ENCODE measurements at places on chromosomes 3 and 15.

DNA sequence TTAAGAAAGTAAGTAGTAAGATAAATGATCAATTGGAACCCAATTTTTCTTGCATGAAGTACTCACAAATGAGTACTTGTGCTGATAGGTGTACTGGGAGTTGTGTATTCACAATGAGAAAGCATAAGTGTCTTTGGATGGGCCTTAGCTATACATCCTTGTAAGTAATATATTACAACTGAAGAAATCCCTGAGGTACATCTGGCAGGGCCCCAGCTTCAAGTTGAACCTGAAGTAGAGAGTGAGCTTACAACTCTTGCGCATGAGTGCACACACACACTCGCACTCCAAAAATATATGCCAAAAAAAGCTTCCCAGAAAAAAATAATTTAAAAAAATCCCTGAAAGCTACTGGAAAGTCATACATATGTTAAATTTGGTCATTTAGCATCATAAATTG lies 222.5 kb downstream of the ROBO2 start:
- DNase-seq, result no peak

DNA sequence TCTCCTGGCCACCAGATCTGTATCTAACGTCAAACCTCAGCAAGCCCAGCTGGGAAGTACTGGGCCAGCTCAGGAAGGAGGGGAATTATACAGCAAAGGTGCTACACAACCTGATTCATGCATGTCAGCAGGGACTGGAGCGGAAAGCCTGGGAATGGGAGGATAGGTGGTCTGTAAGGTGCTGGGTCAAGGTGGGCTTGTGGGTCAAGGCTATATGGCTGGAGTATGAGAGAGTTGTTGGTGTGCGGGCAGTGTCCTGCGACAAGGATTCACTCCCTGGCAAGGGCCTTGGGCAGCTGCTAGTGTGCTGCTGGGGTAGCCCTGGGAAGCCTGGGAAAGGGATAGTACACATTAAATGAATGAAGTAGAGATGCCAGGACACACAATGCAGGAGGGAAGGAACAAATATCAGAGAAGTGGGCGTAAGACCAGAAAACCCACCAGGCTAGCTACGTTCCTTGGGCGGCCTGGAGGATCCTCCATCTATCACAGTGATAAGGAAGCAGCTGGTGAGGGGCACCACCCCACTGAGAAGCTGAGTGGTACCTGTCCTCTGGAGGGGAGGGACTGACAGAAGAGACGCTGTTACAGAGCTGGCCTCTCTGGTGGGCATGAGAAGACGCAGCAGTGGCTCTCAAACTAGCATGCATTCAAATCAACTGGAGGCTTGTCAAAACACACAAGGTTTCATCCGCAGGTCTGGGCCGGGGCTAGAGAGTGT lies 8.5 kb upstream of the SYNM start:
- no peak for DNase-seq

DNA sequence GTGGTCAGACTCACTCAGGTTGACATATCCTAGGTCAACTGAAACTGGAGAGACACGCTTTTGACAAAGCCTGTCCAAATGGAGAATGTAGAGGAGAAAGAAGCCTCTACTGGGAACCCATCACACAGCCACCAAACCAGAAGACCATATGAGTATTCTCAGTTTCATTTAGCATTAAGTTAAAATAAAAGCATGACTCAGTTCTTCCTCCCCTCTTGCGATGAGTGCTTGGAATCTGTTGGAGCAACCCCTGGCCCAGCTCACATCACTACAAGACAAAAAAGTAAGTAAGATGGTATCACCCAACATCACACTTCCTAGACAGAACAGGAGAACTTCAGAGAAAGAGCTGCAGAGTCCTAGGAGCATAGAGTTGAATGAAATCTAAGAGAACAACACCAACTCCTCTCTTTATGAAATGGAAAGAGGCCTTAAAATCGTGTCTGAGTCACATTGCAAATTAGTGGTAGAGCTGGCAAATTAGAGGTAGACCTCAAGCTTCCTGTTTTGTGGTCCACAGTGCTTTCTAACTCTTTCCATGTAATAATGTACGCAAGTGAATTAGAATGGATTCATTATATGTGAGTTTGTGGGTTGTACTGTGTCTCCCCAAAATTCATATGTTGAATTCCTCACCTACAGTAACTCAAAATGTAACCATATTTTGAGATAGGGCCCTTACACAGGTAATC lies 51.2 kb downstream of the FGF12 start:
- no peak for DNase-seq

- DNase-seq, result peak; percentile 94
Observed at GRCh38 chr3:45612918-45613602, 18.5 kb downstream of the LIMD1 start.

GRCh38 chr3:36911990-36912804 lies 32.7 kb downstream of the TRANK1 start:
- DNase-seq, result peak; percentile 92

- DNase-seq, result no peak
Observed at GRCh38 chr15:46151786-46152185, 517.0 kb downstream of the SQOR start.

GRCh38 chr3:13160619-13161018 lies 87.4 kb upstream of the IQSEC1 start:
- DNase-seq, result no peak

DNA sequence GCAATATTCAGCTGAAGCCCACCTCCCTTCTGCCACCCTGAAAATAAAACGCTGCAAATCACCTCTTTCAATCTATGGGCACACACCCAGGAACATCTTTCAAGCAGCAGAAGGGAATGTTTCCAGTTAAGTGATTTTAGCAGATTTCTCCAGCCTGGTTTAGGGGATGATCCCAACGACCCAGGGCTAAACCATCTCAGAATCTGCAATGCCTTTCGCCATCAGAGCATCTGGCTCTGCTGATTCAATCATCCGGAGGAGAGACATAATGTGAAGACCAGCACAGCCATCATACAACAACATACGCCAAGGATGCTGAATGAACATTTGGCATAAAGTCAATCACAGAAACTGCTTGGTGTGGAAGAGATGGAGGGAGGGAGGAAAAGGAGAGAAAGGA lies 15.5 kb upstream of the LRRN1 start:
- no peak for DNase-seq

DNA sequence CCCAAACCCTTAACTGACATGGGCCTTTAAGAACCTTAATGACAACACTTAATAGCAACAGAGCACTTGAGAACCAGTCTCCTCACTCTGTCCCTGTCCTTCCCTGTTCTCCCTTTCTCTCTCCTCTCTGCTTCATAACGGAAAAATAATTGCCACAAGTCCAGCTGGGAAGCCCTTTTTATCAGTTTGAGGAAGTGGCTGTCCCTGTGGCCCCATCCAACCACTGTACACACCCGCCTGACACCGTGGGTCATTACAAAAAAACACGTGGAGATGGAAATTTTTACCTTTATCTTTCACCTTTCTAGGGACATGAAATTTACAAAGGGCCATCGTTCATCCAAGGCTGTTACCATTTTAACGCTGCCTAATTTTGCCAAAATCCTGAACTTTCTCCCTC lies 49.9 kb downstream of the PGPEP1L start:
- DNase-seq, result no peak

- DNase-seq, result peak; percentile 72
Observed at GRCh38 chr3:129558772-129559564, 16.0 kb downstream of the H1-8 start.

GRCh38 chr3:25910997-25911396 lies 121.1 kb downstream of the OXSM start:
- DNase-seq, result peak; percentile 24

DNA sequence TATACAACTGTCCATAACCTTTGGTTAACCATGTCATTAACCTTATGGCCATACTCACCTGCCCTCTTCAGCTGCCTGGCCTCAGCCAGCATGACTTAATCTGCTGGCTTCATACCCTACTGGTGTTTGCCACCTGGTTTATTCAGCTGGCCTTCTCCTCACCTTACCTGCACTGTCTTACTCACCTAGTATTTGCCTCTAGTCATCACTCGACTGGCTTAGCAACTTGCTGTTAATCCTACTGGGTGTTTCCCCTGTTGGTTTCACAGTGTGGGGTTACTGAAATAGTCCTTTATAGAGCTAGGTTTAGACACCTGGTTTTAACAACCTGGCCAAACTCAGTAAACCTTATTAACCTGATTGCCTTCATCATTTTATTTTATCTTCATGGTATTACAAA lies 96.4 kb downstream of the IL12A start:
- no peak for DNase-seq

DNA sequence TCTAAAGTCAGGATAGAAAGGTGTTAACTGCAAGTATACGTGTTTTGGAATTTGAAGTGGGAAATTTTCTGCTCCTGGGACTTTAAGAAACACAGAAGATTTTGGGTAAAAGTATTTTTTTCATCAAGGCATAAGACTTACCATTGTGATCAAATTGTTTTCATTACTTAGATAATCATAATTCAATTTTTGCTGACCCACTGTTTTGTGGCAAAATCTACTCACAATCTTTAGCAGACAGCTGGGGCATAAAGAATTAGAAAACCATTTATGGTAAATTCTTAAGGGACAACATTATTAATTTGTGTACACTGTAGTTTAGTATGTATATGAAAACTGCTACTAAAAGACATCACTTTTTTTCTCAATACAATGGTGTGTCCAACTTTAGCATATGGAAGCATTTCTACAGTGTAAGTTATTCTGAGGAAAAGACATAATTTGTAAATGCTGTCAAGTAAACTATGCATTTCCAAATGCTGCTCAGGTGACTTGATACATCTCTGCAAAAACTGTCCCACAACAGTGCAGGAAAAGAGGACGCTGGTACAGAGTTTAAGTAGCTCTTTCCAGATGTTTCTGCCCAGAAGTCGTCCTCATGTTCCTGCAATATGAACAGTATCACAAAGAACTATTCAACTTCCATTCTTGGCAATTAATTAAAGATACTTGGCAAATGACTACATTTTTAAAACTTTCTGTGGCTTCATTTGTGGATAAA lies 52.3 kb downstream of the THSD4 start:
- DNase-seq, result no peak

DNA sequence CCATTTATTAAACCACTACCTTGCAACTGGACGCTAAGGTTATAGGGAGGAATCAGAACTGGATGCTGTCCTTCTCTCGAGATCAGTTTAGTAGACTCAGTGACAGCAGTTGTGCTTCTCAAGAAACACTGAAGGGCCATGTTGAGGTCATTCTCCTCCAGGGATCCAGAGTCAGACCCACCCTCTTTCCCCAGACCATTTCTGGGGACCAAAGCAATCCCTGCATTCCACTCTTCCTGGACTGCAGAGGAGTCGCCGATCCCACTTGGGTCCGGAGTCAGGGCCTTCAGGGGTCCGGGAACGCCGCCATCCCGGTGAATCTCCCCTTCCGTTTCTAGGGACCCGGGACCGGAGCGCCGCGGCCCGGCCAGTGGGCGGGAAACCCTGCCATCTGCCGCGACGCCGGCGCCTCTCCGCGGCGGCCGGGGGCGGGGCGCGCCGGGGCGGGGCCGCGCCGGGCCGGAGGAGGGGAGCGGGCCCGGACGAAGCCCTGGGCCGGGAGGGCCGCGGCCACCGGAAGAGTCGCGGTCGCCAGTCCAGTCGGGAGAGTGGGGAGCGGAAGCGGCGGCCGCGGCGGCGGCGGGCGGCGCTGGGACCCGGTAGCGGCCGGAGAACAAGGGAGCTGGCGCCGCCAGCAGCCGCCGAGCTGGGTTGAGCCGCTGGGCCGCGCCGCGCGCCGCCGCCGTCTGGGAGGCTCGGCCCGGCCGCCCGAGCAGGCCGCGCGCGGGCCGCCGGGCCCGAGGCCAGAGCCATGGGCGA lies at the start of gene DVL3:
Gene DVL3, plus strand, starts transcription at position 493 of the 759 bp plus-strand sequence. Its CDS starts 259 bp downstream, at position 752.
- DNase-seq, result peak; percentile 73

DNA sequence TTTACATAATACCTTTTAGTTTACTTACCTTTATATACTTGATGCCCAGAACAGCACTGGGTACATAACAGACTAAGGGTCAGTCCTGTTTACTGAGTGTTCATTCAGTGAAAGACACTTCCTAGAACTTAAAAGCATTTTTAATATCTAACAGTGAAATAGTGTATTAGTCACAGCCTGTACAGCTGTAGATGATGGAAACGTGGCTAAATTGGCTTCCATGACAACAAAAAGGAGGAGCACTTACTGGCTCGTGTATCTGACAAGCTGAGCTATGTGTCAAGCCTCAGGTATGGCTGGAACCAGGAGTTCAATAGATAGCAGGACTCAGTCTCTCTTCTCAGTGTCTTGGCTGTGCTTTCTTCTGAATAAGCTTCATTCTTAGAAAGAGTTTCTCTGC lies 40.2 kb downstream of the CMTM8 start:
- DNase-seq, result no peak

- no peak for DNase-seq
Observed at GRCh38 chr3:148173851-148174250, 523.9 kb upstream of the AGTR1 start.

DNA sequence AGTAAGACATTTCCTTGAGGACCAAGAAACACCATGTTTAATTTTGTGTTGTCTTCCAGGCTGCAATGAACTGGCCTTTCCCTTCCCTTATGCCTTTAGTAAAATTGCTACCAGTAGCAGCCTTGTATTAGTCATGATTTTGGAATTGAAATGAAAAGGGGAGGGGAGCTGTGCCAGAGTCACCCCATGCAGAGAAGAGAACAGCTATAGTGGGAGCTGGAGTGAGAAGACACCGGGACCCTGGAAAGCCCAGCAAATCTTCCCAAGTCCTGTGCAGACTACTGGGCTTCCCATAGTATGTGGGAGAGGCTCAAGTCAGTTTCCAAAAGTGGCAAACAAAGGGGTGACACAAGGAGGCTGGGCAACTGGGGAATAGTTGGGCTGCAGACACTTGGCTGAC lies 178.5 kb downstream of the NR1D2 start:
- no peak for DNase-seq

- DNase-seq, result no peak
Observed at GRCh38 chr3:14933820-14934425, 13.5 kb upstream of the NR2C2 start.

GRCh38 chr3:131819381-131820055 lies 215.3 kb downstream of the CPNE4 start:
- no peak for DNase-seq

GRCh38 chr3:123042413-123042812 lies 14.8 kb upstream of the SEMA5B start:
- no peak for DNase-seq

DNA sequence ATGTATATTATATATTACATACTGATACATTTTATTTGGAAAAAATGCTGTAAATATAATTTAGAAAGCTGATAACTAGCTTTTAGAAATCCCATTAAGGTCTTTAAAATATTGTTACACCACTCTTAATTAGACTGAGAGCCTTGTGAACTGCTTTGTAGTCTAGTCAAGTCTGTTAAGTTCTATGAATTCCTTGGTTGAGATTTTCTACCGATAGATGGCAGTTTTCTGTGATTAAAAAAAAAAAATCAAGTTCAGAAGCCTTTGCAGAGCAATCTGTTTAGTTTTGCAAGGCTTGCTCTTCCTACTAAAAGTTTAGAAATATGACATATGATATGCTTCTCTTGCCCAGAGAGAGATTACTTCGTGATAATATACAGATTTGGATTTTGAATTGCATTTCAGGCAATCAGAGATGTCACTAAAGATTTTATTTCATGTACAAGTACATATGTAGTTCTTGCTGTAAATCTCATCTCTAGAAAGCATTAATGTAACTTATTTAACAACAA lies 60.4 kb upstream of the SLITRK3 start:
- DNase-seq, result no peak
